ENCODE measurements at places on chromosomes 2 and 18. TPM values are rescaled to one million over a fixed set of nuclear protein-coding genes. Genes with fewer than 3 reads are reported as not detected.

The CDK5R2 gene
- total RNA-seq = not detected

The RGPD4 gene
- not detected for total RNA-seq

The LDLRAD4 gene
- not detected for total RNA-seq

The ABCG5 gene
- total RNA-seq = not detected

The CIB4 gene
- total RNA-seq = not detected

The CHRNG gene
- total RNA-seq = not detected

The SOWAHC gene
- 31.2 TPM for total RNA-seq

The VSNL1 gene
- total RNA-seq = 5.3 TPM
